ENCODE measurements at places on chromosomes 5 and 9.

GRCh38 chr5:1860949-1861348 is 21.8 kb downstream of the IRX4 start:
- DNase-seq, result no peak

- no peak for DNase-seq
Measured at GRCh38 chr9:6785682-6786081, 27.9 kb downstream of the KDM4C start.

DNA sequence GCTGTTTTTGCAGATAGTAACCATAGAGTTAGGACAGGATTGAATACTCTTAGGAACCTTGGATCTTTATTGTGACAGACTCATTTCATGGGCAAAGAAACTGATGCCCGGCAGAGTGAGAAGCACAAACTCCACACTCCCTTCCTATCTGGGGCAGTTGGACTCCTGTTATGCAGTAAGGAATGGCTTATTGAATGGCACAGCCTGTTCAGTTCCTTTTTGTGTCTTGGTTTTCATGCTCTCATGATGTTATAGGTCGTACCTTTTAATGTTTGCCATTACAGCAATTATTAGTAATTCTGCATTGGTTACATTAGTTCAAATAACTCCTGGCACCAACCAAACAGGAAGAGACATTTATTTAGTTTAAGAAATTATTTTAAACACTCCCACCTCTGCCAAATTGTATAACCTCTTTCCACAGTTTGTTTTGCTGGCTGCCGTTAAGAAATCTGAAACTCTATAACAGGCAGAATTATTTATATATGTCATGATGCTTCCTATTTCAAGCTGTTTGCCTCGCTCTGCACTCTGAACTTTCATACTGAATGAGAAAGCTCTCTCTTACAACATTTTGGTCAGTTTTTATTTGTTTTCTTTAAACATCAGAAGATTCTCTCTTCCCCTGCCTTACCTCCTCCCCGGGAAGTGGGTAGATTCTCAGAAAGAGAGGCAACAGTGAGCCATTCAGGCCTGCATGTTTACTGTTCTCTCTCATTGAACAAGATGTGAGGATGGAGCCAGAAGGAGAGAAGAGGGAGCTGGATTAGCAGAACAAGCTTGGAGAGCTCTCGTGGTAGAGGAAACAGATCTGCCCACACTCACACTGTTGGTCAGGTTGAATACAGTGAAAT is 144.4 kb downstream of the ARHGEF28 start:
- DNase-seq, result no peak

- DNase-seq, result peak; percentile 44
Measured at GRCh38 chr9:120394058-120394669, 185.8 kb downstream of the CDK5RAP2 start.

GRCh38 chr5:172768098-172768572 is 2.9 kb downstream of the DUSP1 start:
- no peak for DNase-seq

DNA sequence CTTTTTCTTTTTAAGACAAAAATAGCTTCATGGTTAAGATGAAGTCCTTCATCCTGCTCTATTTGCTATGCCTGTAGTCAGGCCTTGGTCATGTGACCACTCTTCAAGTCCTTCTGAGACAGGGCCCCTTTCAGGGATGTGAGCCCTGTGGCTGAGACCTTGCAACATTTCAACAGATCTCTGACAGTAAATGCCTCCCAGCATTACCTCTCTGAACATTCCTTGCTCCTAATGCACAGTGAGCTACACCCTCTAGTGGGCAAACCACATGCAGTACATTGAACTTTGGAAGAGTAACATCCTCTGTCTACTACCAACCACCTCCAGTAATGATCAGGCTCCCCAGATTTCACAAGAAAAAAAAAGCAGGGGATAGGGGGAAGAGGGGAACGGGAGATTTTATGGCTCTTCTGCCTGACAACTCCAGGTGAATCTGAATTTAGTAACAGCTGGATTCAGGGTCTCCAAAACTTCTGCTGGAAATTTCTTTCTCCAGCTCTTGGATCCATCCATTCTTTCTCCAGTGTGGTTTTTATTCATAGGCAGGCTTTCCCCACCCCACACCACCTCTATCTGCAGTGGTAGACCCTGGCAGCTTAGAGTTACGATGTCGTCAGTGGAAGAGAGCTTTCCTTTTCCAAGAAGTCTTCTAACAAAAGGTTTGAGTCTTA is 8.9 kb upstream of the FBXO38 start:
- peak; percentile 24 for DNase-seq

GRCh38 chr9:101458963-101459631 is 23.5 kb upstream of the ALDOB start:
- no peak for DNase-seq

DNA sequence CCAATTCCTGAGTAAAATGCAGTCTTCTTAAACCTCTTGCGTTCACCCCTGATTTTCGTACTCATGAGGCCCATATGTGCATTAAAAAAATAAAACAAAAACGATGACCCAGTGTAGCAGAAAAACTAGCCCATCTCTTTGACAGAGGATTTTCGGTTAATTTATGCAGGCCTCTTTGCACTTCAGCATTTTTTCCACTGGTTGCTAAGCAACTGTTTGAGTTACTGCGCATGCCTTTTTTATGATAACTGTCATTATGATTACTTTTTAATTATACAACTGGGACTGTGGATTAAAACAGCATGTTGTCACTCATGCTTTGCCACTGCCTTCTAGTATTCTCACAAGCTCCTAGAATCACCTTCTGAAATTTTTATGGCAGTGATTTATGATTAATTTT is 165.0 kb downstream of the SMARCA2 start:
- DNase-seq, result no peak

DNA sequence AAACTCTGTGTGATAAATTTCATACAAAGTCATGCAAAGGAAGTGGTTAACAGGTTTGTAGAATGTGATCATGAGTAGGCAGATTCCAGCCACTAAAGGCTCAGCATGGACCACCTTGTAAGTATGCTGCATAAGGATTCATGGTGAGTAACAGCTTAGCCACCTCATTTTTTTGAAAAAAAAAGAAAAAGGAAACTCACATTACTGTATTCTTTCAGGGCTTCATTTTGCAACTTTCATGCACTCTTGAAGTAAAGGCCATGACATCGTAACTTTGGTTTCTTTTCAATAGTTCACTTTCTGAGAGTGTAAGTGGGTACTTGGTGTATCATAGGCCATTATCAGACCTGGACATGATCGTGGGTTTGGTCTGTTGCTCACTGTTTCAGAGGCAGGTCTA is 175.1 kb downstream of the PCSK1 start:
- no peak for DNase-seq

DNA sequence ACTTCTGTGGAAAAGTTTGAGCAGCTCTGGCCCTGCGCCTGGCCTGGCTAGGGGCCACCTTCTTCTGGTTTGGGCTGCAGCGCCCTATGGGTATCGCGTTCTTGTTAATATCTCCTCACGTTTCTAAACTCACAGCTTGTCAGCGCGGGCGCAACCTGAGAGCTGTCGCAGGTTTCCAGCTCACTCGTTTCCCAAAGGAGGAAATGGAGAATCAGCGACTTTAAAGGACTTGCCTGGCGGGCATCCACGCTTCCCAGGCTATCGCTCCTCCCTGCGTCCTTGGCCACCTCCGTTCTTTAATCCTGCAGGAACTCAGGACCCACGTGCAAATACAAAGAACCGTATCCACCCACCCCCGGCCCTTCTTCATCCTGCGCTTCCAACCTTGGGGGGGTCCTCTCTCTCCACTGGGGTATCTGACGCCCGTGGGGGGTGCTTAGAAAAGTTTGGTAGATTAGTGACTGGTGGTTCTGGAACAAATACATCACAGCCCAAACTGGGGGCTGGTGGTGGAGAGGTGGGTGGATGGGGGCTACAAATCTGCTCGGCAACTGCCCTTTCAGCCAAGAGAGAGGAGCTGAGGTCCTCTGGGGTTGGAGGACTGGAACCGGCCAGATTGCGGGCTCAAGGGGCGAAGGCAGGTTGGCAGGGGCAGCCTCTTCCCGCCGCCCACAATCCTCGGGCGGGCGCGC is 578 bp upstream of the PSAT1 start:
- DNase-seq, result peak; percentile 80

GRCh38 chr5:76404223-76405211 is 1.4 kb downstream of the IQGAP2 start:
- DNase-seq, result peak; percentile 26

GRCh38 chr9:115671236-115671962 is 482.2 kb upstream of the PAPPA start:
- DNase-seq, result no peak

GRCh38 chr5:40873286-40873880 is 32.2 kb downstream of the CARD6 start:
- DNase-seq, result no peak

DNA sequence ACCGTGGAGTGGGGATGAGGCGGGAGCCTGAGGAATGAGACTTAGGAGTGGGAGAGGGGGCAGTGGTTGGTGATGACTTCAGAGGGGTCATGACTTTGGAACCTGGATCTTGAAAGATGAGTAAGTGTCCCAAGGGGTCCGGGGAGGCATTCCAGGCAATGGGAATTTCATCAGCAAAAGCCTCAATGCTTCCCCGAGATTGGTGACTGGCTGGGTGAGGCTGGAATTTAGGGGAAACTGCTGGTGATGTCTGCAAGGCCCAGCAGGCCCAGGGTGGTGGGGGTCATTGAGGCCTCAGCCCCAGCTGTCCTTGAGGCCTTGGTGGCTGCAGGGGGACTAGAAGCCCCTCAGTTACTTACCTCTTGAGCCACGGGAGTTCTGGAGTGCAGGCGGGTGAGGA is 7.5 kb downstream of the NDST1 start:
- no peak for DNase-seq

- DNase-seq, result no peak
Measured at GRCh38 chr9:86788456-86788855, 158.8 kb downstream of the GAS1 start.

- DNase-seq, result no peak
Measured at GRCh38 chr5:159045165-159045811, 54.4 kb downstream of the EBF1 start.

GRCh38 chr5:158910782-158911692 is 188.7 kb downstream of the EBF1 start:
- DNase-seq, result no peak

DNA sequence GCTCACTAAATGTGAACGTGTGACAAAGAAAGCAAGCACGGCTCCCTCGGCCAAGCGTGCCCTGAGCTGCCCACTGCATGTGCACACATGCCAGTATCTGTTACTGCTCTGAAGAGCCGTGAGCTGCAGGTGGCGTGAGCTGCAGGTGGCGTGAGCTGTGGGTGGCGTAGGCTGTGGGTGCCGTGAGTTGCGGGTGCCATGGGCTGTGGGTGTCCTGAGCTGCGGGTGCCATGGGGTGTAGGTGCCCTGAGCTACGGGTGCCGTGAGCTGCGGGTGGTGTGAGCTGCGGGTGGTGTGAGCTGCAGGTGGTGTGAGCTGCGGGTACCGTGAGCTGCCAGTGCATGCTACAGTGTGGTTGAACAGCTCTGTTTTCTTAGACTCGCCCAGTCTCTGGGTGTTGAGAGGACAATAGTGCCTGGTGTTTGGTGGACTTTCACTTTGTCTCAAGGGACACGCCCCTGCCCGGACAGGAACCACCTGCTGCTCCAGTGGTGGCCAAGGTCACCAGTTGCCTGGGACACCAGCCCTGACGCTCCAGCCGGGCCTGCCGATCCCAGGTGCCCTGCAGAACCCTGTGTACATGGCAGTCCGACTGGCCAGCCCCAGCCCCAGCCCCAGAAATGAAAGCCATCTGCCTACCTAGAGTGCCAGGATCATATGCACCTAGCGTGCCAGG is 6.7 kb downstream of the CCDC187 start:
- no peak for DNase-seq

DNA sequence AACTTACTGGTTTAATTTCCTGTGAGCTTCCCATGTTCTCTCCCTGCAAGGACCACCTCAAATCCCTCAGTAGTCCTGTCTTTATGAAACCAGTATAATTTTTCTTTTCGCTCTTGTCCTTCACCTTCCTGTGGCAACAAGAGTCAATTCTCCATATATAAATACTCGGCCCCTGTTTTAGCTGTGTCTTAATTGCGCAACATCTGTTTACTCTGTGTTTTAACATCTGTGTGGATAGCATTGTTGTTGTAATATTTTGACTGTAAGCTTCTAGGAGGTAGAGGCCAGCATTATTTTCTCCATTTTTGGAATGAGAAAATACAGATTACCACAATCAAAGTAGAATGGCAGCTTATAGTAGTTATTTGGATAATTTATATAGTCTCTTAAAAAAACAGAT is 30.2 kb upstream of the CDKN2B start:
- no peak for DNase-seq

DNA sequence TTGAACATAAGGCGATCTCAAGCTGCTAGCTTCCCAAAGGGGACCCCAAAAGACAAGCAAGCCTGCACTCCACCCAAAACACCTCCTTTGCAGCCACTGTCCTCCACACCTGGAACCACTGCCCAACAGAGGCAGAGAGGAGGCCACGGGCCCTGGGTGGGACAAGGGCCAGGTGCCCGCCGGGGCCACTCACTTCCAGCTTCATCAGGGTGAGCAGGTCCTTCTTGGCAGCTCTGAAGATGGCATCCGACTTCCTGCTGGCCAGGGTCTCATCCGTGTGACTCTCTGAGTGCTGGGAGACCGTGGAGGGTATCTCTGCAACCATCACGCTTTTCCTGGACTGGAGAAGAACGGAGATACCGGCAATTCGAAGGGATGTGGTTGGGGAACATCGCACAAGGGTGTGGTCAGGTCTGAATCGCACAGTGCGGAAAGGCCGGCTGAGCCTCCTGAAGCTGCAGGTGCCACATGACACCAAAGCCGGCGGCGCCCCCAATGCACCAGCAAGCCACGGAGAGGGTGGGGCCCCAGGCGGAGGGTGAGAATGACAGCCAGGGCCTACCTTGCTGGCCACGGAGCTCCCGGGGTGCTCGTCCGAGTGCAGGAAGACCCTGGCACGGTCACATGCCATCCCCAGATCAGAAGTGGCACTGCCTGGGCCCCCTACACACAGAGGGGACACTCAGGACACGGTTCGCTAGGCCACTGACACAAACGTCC is 44.6 kb downstream of the PNPLA7 start:
- DNase-seq, result no peak

DNA sequence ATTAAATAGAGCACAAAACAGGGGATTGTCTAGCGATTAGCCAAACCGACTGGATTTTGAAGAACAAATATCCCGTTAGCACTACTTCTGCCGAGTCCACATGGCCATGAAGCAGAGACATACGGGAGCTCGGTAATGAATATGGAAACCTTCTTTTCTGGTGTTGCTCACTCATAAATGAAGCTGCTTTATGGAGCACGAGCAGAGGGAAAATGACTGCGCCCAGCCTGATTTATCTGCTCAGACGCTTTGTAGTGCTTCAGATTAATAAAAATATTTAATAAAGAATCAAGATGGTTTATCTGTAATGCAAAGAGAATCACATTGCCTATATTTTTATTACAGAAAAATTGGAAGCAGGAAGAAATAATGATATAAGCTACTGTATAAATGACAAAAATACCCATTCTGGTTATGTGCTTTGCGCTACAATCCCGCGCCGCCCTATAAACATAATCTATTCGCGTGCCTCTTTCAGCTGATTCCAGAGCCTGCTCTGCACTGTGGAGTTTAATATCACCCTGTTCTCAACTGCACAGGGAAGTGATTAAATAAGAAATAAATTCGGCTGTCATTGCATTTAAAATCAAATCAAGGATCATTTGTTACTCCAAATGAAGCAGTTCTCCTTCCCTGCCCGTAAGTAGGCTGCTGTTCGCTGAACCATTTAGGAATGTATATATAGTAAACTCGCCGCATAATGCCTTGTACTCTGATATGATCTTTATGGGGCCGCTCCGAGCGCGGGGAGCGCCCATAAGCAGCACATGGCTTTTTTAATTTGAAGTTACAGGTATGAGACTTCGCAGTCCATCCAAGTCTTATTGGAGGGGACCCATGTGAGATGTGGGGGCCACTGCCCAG is 22.3 kb upstream of the UBAC1 start:
- no peak for DNase-seq
